Liver (tissue), 10 donors: ENCODE measurements at places on chromosomes 5 and 9.

GRCh38 chr9:129400001-129400970 lies 220.6 kb downstream of the C9orf50 start:
- no peak for DNase-seq

GRCh38 chr9:24516463-24516862 lies 29.2 kb downstream of the IZUMO3 start:
- DNase-seq, result no peak

- no peak for DNase-seq
Observed at GRCh38 chr9:97856857-97857605, 4.0 kb downstream of the FOXE1 start.

DNA sequence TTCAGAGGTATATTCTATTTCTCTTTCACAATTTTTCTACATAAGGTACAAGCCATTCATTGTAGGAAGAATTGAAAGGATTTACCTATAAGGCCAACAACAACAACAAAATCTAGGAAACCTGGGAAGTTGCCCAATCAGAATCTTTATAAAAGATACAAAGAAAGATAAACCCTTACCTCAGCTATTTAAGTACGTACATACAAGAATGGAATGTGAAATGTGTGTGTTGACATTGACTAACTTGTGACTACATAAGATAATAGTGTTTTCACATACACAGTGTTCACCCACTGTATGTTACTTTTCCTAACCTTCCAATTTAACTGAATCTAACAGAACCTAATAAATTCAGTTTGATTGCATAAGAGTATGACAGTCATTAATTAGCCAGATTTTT lies 154.1 kb downstream of the ADAMTS6 start:
- DNase-seq, result no peak

GRCh38 chr5:108711898-108712297 lies 35.8 kb upstream of the FER start:
- DNase-seq, result no peak

DNA sequence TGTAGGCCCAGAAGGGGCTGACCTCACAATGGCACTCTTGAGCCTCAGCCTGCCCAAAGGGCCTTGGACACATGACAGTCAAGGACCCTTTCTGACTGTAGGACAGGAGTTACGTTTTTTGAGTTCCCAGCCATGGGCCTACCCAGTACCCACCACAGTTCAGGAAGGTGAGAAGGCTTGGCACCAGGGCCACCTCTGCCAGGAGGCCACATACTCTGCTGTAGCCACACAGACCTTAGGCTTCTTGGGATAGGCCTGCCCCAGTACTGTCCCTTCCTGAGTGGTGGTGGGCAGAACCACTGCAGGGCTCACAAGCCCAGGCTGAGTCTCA lies 12.8 kb downstream of the PDLIM4 start:
- DNase-seq, result no peak

DNA sequence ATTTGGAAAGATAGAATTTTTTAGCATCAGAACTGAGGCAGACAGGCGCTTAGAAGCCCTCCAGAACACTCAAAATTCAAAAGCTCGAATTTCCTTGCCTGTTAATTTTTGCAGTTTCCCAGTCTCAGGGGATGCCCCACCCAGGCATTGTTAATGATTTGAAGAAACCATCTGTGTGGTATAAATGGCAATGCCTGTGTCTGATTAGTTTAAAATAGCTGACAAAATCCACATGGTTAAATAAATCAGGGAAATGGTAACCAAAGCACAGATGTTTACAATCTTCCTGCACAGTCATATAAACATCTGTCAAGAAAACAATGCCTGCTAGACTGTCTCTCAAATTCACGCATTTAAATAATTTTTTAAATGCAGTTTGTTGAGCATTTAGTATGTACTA lies 185.2 kb upstream of the RGMB start:
- no peak for DNase-seq

DNA sequence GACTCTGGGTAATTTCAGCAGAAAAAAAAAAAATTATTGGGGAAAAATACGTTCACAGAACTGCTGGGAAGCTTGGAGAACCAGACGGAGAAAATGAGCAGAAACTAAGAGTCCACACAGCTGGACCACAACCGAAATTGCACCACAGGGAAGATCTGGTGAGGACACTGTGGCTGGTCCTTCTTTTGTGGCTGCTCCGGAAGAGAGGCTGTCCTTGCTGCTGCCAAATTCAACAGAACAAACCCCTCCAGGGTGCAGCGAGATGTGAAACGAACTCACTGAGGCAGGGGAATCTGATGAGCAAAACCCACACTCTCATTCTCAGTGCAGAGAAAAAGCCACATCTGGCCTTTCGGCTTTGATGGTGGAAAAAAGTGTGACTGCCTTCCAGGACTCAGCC lies 200.0 kb downstream of the ACTL7B start:
- DNase-seq, result no peak
